ENCODE measurements at places on chromosomes 11 and 22. TPM values are rescaled to one million over a fixed set of nuclear protein-coding genes. Genes with fewer than 3 reads are reported as not detected.
A peak's percentile ranks its signal among the peaks of the same experiment; 100 is the strongest.

CRYBB3 gene
- not detected for total RNA-seq

TRIM48 gene
- not detected for total RNA-seq

ASRGL1 gene
- 1.3 TPM for total RNA-seq

CDON gene
- 2.3 TPM for total RNA-seq

PLXNB2 gene
- total RNA-seq: 168 TPM

PTPRCAP gene
- 0.32 TPM for total RNA-seq

NELL1 gene
- total RNA-seq: not detected

GVQW3 gene
- total RNA-seq: 4.2 TPM

CCDC82 gene
- total RNA-seq: 17.7 TPM

- peak; percentile 88 for DNase-seq
Observed at GRCh38 chr11:65314501-65315203, at the start of gene CDC42EP2. Gene CDC42EP2, plus strand, starts transcription at chr11:65314866. Its CDS starts 6,033 bp downstream, at chr11:65320899.

DNA sequence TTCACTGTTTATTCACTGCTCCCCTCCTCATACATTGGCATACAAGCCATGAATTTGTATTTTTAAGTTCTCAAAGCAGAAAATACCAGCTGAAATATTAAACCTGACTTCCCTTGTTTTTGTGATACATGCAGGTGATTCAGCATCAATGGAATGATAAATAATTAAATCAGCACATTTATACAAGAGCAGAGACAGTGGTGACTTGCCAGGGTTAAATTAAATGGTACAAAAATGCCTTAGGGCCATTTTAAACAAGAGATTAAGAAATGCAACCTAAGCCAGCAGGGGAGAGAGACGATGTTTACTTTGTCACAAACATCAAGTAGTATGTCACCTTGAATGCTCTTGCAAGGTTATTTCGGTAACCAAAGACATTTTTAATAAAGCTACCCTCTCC lies 95.9 kb upstream of the DDI1 start:
- peak; percentile 41 for DNase-seq

- no peak for DNase-seq
Observed at GRCh38 chr11:133966172-133966651, 9.4 kb upstream of the IGSF9B start.

GRCh38 chr22:30614879-30615278 lies 7.9 kb downstream of the TCN2 start:
- DNase-seq: no peak

GRCh38 chr22:49117486-49117885 lies 710.2 kb downstream of the BRD1 start:
- DNase-seq: no peak

DNA sequence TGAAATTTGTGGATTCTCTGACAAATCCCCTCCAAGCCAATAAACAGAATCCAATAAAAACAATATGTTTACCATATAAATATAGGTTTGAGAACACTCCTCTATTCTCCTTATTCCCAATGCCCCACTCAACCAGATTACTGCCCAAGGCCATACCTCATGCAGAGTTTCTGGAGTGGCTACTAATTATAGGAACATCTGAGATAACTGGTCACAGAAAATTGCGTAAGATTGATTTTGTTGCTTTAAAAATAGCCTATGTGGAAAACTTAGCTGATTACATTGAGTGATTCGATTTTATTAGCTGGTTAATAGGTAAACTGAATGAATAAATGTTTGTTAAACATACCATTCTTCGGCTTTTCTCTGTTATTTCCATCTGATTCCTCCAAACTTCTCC lies 48.0 kb downstream of the ME3 start:
- peak; percentile 49 for DNase-seq

GRCh38 chr11:111745719-111746504 lies 20.3 kb downstream of the PPP2R1B start:
- peak; percentile 65 for DNase-seq

- DNase-seq: no peak
Observed at GRCh38 chr22:37282385-37282677, at the start of gene CYTH4. Gene CYTH4, plus strand, starts transcription at chr22:37282508. Its CDS starts 62 bp downstream, at chr22:37282570.

DNA sequence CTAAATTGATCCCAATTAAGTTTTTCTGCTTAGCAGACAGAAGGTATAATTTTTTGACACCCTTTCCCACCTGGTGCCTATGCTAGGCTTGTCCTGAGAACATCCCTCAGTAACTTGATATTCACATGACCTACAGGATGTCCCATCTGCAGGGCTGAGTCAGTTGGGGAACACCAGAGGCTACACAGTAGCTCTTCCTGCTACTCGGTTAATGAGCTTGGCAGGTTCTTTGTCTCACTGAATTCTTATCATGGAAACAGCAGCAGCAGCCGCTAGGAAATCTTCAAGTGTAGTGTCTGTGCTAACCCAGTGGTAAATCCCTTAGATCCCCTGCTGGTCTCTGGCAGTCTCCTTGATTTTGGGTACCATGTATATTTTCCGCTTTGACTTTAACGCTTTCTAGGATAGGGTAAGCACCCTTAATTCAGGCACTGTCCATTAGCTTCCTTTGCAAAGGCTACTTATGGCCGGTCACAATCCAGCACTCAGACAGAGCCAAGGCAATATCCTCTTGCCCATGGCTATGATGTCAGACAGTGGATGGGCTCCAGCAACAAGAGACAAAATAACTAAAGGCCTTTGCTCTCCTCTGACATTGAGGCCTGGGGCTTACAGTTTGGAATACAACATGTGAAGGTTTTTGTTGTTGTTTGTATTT lies 8.5 kb downstream of the MRPL16 start:
- peak; percentile 11 for DNase-seq

DNA sequence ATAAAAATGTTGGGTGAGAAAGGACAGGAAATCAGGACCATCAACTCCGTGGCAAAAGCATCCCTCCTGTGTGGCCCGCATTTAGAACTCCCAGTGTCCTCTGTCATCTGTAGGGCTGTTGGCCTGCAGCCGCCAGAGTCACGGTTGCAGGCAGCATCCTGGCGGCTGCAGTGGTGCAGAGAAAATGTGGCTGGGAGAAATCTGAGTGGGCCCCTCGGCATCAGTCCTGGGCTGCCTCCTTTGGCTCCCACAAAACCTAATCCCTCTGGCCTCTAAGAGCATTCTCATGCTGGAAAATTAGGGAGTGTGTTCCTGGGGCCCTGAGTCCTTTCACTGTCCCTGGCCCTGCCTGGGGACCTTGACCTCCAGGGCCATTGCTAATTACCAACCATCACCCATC lies 121.9 kb downstream of the WT1 start:
- DNase-seq: no peak

DNA sequence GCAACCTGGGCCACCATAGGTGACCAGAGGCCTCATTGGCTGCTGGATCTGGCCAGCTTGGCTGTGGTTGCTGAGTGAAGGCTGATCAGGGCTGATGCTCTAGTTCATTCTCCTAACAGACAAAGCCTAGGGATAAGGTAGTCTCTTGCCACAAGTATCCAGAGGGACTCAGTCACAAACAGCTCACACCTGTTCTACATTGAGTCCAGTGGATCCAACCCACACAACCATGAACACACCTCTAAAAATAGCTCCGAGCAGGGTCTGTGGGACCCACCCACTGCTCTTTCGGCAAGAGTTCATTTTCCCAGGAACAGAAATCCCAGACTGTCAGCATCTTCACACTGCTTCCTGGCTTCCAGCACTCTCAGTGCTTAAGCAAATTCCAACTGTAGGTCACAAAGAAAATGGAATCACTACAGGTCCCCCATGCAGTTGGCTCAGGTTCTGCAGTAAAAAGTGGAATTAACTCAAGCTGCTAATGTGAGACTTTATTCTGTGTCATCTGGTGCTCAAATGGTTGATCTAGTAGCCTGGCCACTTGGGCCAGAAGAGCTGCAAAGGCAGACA lies 67.3 kb downstream of the PPFIBP2 start:
- no peak for DNase-seq

- DNase-seq: no peak
Observed at GRCh38 chr11:70727899-70728620, 329.7 kb downstream of the CTTN start.

Data from fibroblast of villous mesenchyme (primary cell).